ENCODE measurements at places on chromosomes 5 and 9.

- DNase-seq = peak; percentile 50
Measured at GRCh38 chr5:172958331-172959046, 735 bp upstream of the RPL26L1 start.

DNA sequence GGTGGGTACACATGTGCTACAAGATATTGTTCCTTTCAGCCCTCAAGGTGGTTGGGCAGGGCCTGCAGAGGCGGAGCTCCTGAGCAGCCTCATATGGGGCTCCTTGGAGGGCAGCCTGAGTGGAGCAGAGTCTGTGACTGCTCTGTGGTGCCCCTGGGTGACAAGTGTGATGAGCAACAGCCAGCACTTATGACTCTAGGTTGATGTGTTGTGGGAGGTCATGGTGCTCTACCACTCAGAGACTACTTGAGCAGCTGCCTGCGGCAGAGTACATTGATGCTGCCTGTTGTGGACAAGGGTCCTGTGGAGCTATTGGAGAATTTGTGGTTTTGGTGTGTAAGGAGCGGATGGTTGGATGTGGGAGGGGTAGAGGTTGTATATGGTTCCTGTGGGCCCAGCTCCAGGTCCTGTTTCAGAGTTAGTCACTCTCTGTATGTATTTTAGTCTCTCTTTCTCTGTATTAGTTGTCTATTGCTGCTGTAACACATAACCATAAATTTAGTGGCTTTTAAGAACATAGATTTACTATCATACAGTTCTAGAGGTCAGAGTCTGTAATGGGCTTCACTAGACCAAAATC, 141.3 kb downstream of the SREK1 start:
- DNase-seq = peak; percentile 16

DNA sequence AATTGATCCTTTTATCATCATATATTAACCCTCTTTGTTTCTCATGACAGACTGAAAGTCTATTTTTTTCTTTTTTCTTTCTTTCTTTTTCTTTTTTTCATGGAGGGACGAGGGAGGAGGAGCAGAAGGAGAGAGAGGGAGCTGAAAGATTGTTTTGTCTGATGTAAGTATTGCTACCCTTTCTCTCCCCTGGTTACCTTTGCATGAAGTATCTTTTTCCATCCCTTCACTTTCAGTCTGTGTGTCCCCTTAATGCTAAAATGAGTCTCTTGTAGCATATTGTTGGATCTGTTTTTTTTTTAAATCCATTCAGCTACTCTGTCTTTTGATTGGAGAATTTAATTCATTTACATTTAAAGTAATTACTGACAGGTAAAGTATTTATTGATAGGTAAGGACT, 27.5 kb upstream of the SERINC5 start:
- DNase-seq = no peak

DNA sequence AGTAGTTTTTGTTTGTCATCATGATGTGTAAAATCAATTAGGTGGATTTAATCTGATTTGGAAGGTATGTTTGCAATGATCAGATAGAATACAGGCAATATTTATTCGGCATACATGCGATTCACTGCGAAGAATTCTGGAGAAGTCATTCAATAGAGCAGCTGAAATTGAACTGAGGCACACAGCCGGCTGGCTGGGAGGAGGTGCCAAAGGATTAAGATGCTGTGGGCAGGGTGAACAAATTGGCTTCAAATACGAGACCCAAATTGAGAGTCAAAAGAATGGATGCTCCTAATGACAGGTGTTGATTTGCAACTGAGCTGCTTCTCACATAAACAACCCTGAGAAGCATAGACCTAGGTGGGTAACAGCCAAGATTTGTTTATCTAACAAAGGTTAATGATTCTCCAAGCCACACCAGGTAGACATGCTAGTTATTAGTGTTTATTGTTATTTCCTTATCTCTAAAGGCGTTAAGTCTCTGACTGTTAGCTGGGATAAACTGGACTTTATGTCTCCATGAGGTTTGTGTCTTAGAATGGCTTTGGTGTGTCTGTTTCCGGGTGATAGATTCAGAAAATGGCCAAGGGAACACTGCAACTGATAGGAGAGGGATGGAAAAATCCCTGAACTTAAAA, 55.3 kb upstream of the CLINT1 start:
- no peak for DNase-seq

DNA sequence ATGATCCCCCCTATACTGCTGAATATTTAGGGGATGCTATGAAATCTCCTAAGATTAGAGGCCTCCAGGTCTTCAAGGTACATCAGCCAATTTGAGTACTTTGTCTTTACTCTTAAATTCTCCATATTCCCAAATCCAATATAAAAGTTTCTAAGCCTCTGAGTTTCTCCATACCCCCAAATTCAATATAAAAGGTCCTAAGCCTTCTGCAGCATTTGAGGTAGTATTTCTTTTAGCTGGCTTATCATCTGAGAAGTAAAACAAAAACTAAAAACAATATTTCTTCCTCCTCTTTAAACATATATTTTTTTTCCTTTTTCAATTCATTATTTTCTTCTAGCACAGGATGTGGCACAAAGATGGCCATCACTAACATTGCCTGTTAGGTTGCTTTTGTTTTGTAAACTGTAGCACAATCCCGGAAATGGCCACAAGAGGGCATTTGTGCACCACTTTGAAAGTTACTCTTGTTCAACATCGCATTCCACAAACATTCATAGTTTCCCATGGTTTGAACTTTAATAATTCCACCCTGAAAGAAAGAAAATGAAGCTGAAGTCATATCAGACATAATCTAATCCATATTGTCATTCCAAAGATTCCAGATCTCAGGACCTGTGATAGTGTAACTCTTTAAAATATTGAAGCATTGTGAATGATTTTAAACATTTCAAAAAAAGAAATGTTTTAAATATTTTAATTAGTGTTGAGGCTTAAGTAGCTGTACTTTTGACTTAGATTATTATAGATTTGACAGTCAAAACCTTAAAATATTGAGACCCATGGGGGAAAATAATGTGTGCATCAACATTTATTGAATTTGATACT, 21.0 kb upstream of the SCGB3A2 start:
- peak; percentile 57 for DNase-seq

GRCh38 chr9:114416906-114417305, 29.1 kb upstream of the AKNA start:
- no peak for DNase-seq

GRCh38 chr9:89994988-89995613, 390.3 kb downstream of the GADD45G start:
- no peak for DNase-seq

GRCh38 chr5:14462681-14463080, 118.9 kb upstream of the OTULINL start:
- DNase-seq = no peak

GRCh38 chr5:176788941-176789872, 21.2 kb upstream of the UNC5A start:
- DNase-seq = no peak

DNA sequence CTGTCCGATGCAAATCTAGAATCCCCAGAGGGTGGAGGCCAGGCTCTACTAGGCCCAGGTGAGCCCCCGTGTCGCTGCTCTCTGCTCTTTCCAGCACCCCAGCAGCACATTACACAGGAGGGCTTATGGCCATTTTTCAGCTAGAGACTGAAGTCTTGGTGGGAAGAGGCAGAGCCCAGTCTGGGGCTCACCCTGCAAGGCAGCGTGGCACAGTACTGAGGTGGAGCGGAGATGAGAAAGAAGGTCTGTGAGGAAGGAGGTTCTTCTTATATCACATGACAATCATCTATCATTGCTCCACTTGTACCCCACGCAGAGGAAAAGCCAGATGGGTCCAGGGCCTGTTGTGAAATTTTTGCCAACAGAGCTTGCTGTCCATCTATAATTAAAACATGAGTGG, 10.0 kb upstream of the KIF12 start:
- no peak for DNase-seq

DNA sequence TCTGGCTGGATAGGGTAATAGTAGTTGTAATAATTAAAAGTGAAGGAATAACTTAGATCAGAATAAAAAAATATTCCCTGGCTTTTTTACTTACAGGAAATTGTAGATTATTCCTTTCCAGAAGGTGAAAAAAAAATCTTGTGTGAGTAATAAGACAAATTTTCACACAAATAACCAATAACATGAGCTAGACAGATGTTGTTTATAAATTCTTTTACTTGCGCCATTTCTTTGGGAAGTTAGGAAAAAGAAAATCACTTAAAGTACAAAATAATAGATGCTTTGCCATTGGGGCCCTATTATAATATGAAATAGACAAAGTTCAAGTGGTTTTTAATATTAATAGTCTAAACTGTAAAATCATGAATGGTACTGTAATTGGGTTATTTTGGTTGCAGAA, 204.1 kb downstream of the ARRDC3 start:
- no peak for DNase-seq

DNA sequence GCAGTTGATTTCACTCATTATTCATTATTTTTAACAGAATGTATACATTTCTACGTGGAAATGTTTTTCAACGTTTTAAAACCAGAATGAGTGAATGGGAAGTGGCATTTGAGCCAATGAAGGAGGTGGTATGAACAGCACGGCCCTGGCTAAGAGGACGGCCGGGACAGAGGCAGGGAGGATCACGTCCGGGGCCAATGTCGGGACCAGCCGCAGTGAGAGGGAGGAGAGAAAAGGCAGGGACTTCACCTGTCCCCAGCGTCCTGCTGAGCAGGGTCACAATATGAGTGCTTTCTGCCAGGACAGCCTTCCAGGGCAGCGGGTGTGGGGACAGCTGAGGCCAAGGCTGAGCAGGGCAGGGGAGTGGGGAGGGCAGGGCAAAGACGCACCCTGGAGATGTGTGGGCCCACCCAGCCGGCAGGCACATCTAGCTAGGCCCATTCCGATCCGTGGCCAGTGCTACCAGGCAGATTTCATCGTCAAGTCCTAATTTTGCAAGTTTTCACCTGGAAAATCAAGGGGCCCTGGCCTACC, 148.0 kb upstream of the PHYKPL start:
- no peak for DNase-seq

- no peak for DNase-seq
Measured at GRCh38 chr5:42360056-42360455, 63.2 kb upstream of the GHR start.

GRCh38 chr9:99445371-99445891, 223.3 kb downstream of the SEC61B start:
- DNase-seq = no peak

DNA sequence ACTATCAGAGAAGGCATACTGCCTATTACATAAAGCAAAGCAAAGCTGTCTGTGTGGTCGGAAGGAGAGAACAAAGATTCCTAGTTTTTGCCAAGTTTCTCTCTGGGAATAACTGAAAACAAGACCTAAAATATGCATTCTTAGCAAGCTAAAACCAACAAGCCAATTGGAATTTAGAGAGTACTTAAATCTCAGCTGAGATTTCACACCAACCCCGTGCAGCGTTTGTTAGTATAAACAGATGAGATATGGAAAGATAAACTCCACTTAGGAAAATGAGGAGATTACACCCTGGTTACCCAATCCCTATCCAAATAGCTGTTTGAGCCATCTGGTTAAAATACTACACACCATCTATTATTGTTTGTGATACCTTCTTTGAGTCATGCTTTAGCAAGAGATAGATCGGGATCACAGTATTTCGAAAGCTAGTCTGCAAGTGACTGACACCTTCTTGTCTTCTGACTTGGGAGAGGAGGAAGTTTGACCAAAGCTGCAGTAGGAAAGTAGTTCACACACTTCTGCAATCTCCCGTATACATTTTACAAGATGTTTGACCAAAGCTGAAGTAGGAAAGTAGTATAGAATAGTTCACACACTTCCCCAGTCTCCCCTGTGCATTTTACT, 18.2 kb downstream of the FAF2 start:
- DNase-seq = no peak

DNA sequence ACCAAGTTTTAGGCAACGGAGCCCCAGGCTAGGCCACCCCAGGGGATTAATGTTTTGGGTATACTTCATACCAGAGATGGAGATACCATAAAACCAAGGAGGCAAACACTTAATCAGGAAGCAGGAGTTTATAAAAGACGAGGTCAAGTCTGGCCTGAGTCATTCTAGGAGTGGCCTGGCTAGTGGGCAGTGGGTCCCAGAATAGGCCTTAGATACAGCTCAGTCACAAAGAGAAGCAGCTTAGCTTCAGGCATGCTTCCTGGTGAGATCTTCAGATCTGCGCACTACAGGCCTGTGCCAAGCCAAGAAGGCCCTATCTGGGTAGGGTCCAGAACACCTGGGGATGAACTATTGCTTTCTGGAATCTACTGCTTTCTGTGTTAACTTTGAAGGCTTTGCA, 20.6 kb upstream of the NR5A1 start:
- DNase-seq = no peak

- DNase-seq = no peak
Measured at GRCh38 chr5:171499611-171500010, 80.2 kb downstream of the FGF18 start.

- no peak for DNase-seq
Measured at GRCh38 chr5:80238097-80238496, 17.8 kb downstream of the SERINC5 start.

GRCh38 chr5:52360985-52361384, 426.7 kb upstream of the ITGA1 start:
- DNase-seq = no peak

- DNase-seq = no peak
Measured at GRCh38 chr9:3903273-3903672, 377.5 kb upstream of the RFX3 start.

DNA sequence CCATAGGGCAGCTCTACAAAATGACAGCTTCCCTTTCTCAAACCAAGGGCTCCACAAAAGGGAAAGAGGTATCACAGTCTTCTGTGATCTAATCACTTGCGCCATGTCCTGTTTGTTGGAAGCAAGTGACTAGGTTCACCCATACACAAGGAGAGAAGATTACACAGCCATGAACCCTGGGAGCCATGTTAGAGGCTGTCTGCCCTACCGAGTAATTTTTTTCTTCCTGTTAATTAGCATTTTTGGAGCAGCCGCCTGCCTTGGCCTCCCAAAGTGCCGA, 33.2 kb upstream of the GOLPH3 start:
- no peak for DNase-seq

GRCh38 chr9:114190563-114190905, 35.2 kb downstream of the COL27A1 start:
- no peak for DNase-seq

GRCh38 chr5:155546075-155546474, 532.5 kb downstream of the KIF4B start:
- no peak for DNase-seq

Data from activated CD4-positive, alpha-beta T cell treated with anti-CD3 and anti-CD28 coated beads, Interleukin-2, Interleukin-4, amounts not matched to agents 100 ng/mL and 50 ng/mL, durations not matched to agents 16 hours and 8 hours (primary cell).